ENCODE measurements at places on chromosomes 3 and 15. TPM values are rescaled to one million over a fixed set of nuclear protein-coding genes. Genes with fewer than 3 reads are reported as not detected.

The MED12L gene
- total RNA-seq, result 0.28 TPM

The KIF15 gene
- 10.8 TPM for total RNA-seq

The ZIC1 gene
- total RNA-seq, result not detected

The COL6A6 gene
- not detected for total RNA-seq

The PPP1R2 gene
- 36.0 TPM for total RNA-seq

GRCh38 chr3:8560366-8561007, 58.9 kb downstream of the LMCD1 start:
- no peak overlapping the region for H3K4me3 ChIP-seq
- no peaks in the 10 kb centered on the region for H3K27me3 ChIP-seq

- no peak overlapping the region for H3K4me3 ChIP-seq
- peaks cover 2% of the 10 kb centered on the region for H3K4me1 ChIP-seq
- no peaks in the 10 kb centered on the region for H3K27me3 ChIP-seq
Observed at GRCh38 chr3:158666416-158666815, 6.0 kb downstream of the LXN start.

DNA sequence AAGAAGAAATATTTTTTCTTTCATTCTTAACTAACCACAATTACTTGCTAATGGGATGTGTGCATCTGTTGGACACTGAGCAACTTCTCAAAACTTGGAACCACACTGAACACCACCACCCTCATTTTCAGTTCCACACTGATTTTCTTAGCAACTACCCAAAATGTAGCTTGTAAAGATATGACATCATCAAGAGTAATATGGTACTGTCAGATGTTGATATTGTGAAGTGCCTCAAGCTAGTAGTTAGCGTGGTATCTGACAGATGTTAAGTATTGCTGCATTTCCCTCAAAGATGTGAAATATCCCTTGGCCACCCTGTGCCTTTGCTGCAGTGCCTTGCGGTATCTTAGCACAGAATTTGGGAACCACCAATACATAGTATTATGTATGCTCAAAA, 9.3 kb downstream of the RFTN1 start:
- H3K4me1 ChIP-seq, result peaks cover 16% of the 10 kb centered on the region
- no peak overlapping the region for H3K4me3 ChIP-seq
- H3K36me3 ChIP-seq, result peaks cover 14% of the 10 kb centered on the region

DNA sequence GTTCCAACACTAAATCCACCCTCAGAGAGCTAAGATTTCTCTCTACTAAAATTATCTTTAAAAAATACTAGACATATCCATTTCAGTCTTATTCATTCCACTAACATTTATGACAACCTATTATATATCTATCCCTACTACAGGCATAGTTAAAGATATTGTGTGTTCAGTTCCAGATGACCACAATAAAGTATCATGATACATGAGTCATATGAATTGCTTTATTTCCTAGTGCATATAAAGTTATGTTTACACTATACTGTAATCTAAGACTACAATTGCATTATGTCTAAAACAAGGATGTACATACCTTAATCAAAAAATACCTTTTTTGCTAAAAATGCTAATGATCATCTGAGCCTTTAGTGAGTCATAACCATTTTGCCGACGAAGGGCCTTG, 19.4 kb downstream of the SHOX2 start:
- no peaks in the 10 kb centered on the region for H3K36me3 ChIP-seq
- DNase-seq, result no peak
- H3K27me3 ChIP-seq, result peaks cover 7% of the 10 kb centered on the region
- H3K4me3 ChIP-seq, result no peak overlapping the region
- no peak overlapping the region for H3K27ac ChIP-seq

- H3K27me3 ChIP-seq, result no peaks in the 10 kb centered on the region
- no peak overlapping the region for H3K4me3 ChIP-seq
- no peaks in the 10 kb centered on the region for H3K36me3 ChIP-seq
- no peaks in the 10 kb centered on the region for H3K4me1 ChIP-seq
- no peak for DNase-seq
Observed at GRCh38 chr3:189593581-189593980, 37.6 kb upstream of the TP63 start.

DNA sequence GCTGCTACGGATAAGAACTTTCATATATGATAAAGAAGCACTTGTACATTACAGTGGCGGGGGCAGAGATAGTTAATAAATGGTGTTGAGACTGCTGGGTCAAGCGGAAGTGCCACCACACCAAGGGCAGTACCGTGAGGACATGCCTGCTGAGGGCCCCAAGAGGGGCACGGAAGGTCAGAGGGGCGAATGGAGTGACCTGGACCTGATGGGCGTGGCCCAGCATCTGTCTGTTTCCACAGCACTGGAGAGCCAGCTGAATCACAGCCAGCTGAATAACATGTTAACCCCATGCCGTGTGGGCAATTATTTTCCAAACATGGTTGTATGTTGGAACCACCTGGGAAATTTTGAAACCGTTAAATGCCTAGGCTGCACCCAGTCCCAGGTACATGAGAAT, 37.2 kb downstream of the ANKDD1A start:
- no peak overlapping the region for H3K27ac ChIP-seq
- no peak overlapping the region for H3K4me3 ChIP-seq
- no peaks in the 10 kb centered on the region for H3K27me3 ChIP-seq
- no peak for DNase-seq

- no peak overlapping the region for H3K4me3 ChIP-seq
- DNase-seq, result peak; percentile 85
Observed at GRCh38 chr3:187946163-187946691, 201.0 kb upstream of the BCL6 start.
